Hepatic stellate cell (primary cell): ENCODE measurements at places on chromosomes 2 and 18.
A peak's percentile ranks its signal among the peaks of the same experiment; 100 is the strongest.

GRCh38 chr2:197838036-197838435, 33.6 kb downstream of the PLCL1 start:
- DNase-seq: peak; percentile 39

GRCh38 chr2:58852243-58852642, 611.1 kb upstream of the FANCL start:
- DNase-seq: no peak

GRCh38 chr18:53541924-53542323, 682.5 kb downstream of the MBD2 start:
- no peak for DNase-seq

GRCh38 chr2:215554689-215555498, 119.0 kb upstream of the FN1 start:
- no peak for DNase-seq

DNA sequence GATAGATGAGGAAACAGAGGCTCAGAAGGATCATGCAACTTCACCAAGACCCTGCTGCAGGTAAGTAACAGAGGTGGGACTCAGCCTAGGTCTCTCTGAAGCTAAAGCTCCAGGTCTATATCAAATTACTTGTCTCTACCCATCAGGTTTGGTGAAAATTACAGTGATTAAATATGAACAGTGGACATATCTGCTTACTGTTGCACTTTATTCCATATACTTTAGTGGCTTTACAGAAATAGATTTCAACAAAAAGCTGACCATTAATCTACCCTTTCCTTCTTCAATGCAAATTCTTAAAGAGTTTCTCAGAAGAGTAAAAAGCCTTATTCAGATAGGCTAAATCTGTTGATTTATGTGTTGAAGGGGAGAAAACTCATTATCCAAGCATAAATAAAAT, 42.8 kb upstream of the STK17B start:
- DNase-seq: no peak

DNA sequence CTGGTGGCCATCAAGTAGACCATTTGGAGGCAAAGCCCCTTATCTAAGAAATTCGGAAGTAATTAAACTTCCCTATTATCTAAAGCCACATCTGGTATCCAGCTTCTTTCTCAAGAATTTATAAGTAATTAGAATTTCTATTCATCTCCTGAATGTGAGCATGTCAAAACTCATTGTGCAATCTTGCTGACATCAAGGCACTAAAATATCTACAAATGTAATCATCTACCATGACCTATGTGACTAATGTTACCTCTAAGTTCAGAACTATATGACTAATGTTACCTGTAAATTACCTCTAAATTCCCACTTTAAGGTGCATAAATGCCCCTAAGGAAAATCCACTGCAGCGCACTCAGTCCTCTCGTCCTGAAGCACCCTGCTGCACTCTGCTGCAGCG, 773.0 kb downstream of the CPS1 start:
- no peak for DNase-seq

GRCh38 chr2:85737481-85737880, 16.3 kb upstream of the ATOH8 start:
- DNase-seq: peak; percentile 84

DNA sequence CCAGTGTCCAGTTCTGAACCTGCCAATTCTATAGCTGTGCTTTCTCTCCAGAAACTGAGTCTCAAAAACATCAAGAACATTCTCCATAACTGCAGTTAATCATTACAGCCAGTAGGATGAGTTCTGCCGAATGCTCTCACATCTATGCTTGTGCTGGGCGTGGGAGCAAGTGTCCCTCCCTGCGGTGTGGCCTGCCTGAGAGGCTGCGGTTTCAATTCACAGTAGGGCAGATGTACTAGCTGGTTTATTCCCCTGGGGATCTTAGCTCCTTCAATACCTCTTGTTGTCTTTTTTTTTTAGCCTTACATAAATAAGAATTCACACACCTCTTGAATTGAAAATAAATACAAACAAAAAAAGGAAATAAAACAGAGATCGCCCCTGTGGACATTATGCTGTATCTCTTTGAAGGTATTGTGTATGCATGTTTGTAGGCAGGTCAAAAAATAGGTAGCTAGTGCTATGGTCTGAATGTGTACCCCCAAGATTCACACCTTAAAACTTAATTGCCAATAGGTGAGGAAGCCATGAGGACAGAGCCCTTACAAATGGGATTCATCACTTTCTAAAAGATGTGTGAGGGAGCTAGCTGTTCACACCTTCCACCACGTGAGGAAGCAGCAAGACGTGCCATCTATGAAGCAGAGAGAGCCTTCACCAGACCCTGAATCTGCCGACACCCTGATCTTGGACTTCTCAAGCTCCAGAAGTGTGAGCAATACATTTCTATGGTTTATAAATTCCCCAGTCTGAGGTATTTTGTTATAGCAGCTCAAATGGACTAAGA, 74.3 kb downstream of the BCL2L11 start:
- no peak for DNase-seq
